ENCODE measurements at places on chromosomes 13 and 19.

- DNase-seq = no peak
These were observed 16.3 kb upstream of the GPR183 start for GRCh38 chr13:99323488-99323887.

DNA sequence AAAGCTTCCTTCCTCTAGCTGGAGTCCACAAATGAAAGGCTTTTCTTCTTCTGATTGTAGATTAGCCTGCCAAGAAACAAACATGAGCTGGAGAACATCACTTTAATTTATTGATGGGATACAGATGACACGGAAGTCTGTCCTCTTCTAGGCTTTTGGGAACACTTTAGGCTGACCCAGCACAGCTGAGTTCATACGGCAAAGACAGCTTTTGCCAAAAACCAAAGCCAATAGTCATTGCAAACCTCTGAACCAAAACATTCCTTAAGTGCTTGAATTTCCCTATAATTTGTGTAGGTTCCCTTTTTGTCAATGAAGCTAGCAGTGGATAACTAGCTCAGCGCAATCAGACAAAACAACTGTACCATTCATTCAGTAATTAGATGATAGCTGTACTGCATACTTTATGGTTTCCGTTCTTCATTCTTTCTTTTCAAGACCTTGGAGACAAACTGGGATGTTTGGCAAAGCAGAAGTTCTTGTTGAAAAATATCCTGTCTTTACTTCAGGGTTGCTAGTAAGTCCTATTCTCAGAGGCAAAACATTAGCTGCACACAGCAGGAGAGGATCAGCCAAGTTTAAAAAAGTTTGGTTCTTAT, 95.7 kb upstream of the SPRY2 start:
- no peak for DNase-seq

- no peak for DNase-seq
These were observed 8.9 kb upstream of the MAB21L1 start for GRCh38 chr13:35485424-35485823.

GRCh38 chr13:29481603-29482002, 113.9 kb downstream of the SLC7A1 start:
- no peak for DNase-seq

DNA sequence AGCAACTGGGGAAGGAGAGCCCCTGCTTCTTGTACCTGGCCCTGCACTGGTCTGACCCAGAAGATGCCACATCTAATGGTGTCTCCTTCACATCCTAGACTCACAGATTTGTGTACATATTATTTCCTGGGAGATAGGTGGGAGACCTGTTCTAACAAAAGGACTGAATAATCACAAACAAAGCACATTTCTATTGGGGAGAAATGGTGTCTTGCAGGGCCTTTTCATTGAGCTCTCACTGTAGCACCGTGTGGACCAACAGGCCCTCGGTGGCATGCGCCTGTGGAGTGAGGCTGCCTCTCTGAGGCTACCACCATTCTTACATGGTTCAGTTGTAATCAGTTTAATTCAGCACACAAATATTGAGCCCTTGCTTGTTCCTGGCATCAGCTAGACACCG, 989 bp upstream of the SACS start:
- no peak for DNase-seq

DNA sequence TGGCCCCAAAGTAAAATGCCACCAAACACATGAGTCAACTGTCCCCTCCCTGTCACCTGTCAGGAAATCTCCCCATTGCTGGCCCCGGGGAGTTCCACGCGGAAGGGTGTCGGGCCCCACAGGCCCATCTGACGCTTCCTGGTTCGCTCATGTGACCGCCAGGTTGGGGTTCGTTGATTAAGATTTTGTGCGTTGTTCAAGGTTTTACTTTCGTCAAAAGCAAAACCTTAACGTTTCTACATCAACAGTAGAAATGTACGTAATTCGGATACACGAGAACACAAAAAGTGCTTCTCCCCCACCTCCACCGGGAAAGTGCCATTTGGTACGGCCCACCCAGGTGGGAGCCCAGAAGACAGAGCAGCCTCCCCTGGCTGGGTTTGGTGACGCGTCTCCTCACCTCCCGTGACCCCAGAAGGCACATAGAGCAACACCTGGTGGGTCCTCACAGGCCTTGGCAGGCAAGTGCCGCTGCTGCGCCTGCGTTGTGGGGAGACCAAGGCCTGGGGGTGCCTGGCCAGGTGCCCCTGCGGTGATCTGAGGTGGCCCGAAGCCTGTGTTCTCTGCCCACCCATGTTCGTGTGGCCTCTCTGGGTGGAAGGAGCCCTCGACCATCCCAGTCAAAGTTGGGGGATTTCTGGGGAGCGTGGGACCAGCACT, 161.6 kb downstream of the KDM4B start:
- DNase-seq = no peak

DNA sequence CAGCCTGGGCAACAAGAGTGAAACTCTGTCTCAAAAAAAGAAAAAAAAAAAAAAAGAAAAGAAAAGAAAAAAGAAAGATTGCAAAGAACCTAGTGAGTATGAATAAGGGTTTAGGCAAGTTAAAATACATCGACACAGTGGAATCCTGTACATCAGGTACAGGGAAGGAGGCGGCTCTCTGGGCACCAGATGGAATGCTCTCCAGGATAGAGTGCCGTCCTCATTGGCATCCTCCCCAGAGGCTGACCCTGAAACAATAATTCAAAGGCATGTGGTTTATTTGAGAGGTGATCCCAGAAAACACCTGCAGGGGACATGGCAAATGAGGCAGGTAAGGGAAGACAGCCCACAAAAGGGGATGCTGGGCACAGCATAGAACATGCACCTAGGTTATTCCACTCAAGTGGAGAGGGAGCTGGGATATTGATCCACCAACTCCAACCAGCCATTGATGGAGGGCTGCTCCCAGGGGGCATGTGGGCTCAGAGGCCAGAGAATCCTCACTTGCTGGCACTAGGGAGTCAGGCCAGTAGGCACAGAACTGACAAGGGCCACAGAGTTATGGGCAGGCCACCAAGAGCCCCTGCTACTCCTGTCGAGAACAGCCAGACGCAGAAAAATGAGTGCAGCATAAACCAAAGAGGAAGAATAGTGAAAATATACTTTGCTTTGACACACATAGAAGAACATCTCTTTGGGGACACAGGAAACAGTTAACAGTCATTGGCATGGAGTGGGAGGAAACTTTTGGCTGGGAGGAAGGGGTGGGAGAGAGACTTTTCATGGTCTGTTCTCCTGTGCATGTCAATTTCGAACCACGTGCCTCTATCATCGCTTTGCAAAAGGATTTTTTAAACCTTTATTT, 4.2 kb downstream of the TSPAN16 start:
- DNase-seq = no peak

DNA sequence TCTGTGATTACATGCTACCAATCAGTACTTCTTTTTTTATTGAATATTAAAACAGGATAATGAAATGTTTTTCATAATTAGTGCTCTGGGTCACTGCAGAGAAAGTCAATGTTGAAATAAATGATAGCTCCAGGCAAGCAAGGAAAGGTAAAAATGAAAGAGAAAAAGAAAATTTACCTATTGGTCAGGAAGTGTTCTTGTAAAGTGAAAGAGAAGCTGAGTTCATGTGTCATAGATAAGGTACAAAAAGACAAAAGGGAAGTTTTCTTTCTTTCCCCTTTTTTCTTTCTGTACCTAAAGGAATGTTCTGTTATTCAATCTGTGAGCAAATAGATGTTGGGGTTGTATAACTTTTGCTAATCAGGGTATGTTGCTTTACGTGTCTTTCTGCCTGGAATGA, 197.0 kb downstream of the PCDH9 start:
- DNase-seq = no peak

- no peak for DNase-seq
These were observed 799.4 kb downstream of the PCDH9 start for GRCh38 chr13:66430728-66431127.

DNA sequence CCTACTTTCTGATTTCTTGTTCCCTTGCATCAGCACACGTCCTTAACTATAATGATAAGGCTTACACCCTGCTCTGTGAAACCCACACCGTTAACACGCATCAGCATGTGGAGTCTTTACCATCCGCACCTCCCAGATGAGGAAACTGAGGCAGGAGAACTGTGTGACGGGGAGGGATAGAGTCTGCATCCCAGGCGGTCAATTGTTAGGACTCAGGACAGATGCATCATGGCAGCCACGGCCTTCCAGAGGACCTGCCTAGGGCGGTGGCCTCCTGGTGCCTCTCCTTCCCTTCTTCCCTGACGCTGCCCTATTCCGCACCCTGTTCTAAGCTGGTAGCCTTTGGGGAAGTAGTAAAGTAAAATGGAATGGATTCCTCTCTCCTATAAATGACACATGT, 326.0 kb downstream of the TEX29 start:
- DNase-seq = no peak

DNA sequence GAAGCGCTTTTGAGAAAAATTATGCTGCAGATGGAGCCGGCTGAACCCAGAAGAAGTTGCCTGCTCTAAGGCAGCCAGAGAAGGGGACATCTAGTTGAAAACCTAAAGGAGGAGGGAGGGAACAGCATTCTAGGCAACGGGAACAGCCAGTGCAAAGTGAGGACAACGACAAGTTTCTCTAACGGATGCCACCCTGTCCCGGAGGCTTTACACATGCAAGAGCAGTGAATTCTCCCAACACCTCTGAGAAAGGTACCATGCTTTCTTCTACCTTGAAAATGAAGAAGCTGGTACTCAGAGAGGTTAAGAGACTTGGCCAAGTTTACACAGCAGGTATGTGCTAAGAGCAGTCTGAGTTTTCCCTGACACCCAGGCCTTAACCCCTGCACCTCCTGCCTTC, 5.9 kb downstream of the IFNL3 start:
- DNase-seq = no peak

DNA sequence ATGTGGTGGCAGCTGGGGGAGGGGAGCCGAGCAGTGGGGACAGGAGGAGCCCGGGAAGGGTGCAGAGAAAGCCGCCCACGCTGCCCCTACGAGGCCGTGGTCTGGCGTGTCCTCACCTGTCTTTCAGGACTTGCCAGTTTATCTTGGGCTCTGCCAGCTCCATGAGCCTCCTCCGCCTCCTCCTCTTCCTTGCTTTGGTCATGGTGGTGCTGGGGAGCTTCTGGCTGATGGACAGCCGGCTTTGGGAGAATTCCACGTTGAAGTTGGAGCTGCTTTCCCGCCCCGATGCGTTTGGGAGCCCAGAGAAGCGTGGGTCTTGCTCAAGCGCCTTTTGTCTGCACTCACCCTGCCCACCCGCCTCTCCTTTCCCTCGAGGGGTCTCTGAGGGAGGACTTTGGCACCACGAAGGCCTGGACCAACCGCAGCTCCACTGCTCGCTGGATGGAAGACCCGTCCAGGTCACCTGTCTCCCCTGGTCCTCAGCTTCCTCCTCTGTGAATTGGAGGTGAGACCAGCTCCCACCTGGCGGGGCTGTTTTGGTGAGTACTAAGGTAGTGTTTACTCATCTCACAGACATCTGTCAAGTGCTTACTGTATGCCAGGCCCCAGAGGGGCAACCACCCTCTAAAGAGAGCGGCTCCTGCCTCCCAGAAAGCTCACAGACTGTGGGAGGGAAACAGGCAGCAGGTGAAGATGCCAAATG, 29.7 kb upstream of the MIER2 start:
- DNase-seq = no peak

Data from vagina (tissue), 2 donors.